ENCODE measurements at places on chromosomes 7 and 10.

DNA sequence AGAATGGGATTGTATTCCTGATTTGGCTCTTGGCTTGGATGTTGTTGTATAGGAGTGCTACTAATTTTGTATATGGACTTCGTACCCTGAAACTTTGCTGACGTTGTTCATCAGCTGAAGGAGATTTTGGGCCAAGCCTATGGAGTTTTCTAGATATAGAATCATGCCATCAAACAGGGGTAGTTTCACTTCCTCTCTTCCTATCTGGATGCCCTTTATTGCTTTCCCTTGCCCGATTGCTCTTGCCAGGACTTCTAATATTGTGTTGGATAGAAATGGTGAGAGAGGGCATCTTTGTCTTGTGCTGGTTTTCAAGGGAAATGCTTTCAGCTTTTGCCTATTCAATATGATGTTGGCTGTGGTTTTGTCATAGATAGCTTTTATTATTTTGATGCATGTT is 92.3 kb downstream of the CCDC7 start:
- DNase-seq, result no peak

- no peak for DNase-seq
Measured at GRCh38 chr10:44294726-44295412, 90.0 kb downstream of the CXCL12 start.

DNA sequence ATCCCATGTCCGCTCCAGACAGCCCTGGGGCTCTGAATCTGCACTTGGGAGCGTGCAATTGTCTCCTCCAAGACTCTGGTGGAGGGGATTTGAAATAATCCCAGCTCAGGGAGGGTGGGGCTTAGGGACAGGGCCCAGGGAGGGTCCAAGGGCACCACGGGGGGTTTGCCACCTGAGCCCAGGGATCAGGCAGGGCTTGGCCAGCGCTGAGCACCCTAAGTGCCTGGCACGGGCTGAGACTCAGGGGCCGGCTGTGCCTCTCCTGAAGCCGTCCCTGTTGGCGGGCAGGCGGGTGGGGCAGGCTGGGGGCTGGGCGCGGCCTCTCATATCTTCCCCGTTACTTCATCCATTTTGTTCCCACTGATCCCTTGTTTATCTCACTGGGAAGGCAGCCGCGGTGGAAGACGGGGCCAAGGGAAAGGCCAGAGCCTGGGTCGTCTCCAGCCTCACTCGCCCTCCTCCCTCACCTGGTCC is 41.8 kb upstream of the ELN start:
- DNase-seq, result no peak

DNA sequence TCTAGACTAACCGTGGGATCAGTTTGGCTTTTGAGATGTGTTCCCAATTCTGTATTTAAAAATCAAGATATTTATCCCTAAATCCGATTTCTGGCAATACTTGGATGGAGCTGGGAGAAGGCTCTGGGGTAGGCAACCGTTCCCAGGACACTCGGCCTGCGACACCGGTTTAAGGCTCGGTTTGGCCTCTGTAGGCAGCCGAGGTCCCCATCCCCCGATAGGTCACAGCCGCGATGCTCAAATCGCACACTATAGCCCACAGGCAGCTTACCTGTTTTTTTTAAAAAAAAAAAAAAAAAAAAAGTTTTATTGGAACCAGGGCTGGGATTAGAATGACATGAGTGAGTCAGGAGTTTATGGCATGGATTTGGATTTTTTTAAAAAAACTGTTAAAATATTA is 729 bp upstream of the TAF3 start:
- DNase-seq, result no peak

- no peak for DNase-seq
Measured at GRCh38 chr7:249989-250388, 40.0 kb upstream of the FOXL3 start.

DNA sequence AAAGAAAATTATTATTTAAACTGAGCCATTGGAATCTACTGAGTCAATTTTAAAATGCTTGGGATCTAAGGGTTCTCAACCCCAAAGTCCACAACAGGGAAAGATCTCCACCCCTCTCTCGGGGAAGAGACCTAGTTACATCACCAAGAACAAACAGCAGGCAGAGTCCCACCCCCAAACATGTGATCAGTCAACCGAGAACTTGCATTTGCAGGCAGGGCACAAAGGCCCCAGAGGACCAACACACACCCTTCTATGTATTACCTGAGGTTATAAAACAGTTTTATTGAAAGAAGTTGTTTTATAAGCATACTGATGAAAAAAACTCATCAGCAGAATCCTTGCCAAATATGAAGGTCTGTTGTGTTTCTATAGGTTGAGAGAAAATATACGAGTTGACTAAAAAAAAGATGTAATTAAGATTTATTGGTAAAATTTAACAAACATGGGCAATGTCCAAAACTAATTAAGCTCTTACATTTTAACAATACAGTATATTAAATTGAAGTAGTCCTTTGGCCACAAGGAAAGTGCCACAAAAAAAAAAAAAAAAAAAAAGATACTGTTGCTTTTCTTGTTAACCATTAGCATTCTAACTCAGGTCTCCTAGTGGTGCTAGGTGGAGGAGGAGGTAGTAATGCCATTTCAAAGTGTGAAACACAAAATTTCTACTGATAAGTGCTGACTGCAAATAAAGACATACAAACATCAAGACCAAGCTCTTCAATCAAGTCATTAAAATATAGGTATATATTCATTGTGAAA is 975 bp upstream of the USP54 start:
- DNase-seq, result peak; percentile 73

DNA sequence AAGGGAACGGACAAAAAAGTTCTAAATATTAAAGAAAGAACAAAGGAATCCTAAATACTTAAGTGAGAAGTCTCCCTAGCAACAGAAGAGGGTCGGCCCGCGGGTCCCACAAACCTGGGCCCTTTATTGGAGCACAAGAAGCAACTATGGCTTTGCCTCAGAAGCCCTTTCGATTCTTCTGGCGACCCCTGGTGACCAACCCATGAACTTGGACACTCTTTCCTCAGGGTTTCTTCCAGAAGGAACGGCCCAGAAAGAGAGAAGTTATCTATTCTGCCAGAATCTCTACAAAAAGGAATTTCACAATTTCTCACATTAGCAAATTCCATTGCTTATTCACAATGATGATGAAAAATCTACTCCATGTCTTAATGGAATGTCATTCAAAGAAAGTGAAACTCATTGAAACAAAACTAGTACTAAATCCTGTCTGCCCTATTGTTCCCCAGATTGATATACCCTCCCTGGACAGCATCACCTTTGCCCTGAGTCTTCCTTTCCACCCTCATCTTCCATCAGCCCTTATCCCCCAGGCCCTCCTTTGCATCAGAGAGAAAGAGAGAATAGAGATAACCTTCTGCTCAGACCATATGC is 43.7 kb downstream of the CPVL start:
- DNase-seq, result peak; percentile 71

Data from AG20443 (cell line).